GM04503 (cell line): ENCODE measurements at places on chromosomes 2 and 18.

DNA sequence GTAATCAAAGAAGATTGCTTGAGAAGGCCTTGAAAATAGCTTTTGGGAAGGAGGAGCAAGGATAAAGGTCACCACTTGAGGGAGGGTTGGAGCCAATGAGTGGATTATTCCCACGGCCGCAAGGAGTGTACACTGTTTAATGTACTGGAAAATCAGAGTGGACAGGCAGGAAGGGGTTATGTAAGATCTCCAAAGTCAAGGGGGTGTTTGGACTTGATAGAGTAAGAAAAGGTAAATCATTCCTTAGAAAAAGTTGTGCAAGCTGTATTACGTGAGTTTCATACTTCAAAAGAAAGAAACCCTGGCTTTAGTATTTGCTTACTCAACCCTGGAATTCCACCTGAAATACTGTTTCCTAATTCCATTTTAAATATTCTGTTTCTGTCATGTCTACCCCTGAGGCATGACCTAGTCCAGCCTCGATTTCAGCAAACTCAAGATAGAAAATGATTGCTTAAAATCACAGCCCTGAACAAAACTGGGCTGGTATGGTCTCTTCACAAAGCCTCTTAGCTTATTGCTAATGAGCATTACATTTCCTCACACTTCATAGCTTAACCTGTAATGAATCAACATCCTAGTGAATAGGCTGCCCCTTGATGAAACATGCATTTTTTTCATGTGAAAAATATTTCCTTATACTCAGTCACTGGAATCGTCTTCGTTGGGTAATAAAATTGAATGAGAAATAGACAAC is 1.1 kb downstream of the MREG start:
- DNase-seq, result no peak

DNA sequence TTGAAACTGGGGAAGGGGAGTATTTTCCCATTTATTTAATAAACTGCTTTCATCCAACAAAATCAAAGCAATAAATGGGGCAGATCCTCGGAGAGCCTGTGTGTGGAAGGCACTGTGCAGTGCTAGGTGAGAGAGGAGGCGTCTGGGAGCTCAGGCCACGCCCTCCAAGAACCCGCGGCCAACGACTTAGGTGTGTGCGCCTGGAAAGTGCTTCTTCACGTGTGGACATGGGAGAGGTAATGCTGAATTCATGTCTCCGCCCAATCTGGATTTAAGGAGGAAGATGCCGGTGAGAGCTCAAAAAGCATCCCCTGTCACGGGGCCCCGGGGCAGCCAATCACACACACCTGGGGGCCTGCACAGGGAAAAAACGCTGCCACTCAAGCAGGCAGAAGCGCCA is 77.4 kb downstream of the HDAC4 start:
- DNase-seq, result no peak

- no peak for DNase-seq
Measured at GRCh38 chr18:46261799-46262198, 157.6 kb downstream of the HAUS1 start.

DNA sequence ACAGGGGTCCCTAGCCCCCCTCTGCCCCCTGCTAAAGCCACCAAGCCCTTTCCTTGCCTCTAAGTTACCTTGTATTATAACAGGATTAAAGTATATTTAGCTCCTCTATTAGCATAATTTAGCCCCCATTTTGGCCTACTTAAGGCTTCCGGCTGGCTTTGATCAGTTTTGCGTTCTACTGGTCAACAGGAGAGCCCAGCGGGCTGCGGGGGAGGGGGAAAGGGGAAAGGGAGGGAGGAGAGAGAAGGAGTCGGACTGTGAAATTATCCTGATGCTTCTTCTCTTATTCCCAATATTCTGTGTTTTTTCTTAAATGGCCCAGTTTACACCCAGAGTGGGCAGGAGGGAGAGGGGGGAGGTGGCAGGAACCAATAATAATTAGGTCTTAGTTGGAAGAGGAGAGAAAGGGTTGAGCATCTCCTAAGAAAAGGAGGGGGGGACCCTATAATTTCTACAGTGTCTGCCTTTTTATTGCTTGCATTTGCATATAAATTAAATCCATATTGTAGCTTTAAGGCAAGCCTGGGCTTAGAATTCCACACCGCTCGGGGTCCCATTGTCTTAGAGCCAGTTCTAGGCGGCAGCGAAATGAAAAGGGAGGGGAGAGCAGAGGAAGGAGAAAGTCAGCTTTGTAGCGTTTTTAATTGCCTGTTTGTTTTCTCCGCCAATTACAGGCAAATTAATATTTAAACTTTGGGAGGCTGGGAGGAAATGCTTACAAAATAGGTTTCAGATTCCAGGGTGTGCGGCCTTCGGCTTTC is 39.6 kb downstream of the EN1 start:
- no peak for DNase-seq

DNA sequence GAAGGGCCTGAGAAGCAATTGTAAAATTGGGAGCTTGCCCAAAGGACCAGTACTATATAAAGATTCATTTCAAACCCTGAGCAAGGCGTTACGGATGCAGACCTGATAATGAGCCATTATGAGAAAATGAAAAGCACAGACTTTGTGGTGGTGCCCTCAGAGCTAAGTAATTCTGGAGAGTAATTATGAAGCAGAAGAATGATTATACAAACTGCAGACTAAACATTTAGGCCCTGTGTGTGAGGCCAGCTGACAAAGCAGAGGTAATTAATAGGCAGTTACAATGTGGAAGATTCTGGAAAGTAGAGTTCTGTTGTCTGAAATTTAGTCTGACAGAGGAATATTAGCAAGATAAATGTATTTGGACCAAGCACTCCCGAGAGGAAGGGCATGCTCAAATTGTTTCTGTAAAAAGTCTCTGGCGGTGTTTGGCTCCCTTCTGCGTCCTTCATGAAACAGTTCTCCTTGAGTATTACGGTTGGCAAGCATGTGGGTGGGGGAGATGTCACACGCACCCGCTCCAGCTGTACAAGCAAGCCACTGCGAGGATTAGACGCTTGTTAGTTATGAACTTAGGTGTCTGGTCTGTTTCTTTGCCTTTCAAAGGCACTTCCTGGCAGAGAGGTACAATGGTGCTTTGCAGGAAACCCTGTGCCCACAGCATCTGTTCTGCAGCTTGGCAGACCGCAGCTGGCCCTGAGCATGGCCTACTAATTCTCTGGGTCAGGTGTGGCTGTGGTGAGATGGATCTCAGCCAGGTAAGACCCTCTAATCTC is 45.5 kb downstream of the CDC42EP3 start:
- no peak for DNase-seq

GRCh38 chr2:129764376-129765325 is 214.8 kb upstream of the RAB6C start:
- no peak for DNase-seq

DNA sequence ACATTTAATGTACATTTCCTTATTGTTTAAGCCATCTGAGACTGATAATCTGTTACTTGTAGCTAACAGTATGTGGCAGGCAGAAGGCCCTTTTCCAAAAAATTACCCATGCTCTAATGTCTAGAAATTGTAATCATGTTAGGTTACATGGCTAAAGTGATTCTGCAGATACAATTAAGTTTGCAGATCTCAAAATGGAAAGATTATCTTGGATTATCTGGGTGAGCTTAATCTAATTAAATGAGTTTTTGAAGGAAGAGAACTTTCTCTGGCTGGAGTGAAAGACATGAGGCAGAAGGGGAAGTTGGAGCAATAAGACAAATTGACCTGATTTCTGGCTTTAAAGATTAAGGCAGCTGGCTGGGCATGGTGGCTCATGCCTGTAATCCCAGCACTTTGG is 76.3 kb downstream of the MBD2 start:
- DNase-seq, result no peak

- DNase-seq, result no peak
Measured at GRCh38 chr2:226477221-226478108, 322.2 kb downstream of the IRS1 start.

DNA sequence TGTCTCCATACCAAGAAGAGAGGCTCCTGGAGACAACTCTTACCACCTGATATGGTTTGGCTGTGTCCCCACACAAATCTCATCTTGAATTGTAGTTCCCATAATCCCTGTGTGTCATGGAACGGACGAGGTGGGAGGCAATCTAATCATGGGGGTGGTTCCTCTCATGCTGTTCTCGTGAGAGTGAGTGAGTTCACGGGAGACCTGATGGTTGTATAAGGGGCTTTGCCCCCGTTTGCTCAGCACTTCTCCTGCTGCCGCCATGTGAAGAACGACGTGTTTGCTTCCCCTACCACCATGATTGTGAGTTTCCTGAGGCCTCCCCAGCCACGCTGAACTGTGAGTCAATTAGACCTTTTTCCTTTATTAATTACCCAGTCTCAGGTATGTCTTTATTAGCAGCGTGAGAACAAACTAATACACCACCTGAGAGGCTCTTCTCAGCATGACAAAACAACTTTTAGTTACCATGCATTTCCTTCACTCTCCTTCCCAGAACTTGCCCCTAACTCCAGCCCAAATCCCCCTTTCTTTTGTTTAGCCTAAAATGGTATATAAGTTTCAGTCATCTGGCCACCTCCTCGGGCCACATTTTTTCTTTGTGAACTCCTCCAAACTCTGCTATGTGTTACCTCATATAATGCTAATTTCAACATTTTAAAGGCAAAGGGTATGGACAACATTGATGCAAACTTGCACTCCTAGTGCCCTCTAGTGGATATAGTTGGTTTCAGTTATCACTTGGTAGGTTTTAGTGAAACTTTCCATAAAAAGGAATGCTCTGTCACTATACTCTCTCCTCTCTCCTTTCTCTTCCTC is 58.6 kb upstream of the SLC25A52 start:
- peak; percentile 10 for DNase-seq

- peak; percentile 82 for DNase-seq
Measured at GRCh38 chr2:42917425-42917927, 125.1 kb upstream of the HAAO start.

GRCh38 chr18:849021-849420 is 37.0 kb upstream of the YES1 start:
- no peak for DNase-seq

DNA sequence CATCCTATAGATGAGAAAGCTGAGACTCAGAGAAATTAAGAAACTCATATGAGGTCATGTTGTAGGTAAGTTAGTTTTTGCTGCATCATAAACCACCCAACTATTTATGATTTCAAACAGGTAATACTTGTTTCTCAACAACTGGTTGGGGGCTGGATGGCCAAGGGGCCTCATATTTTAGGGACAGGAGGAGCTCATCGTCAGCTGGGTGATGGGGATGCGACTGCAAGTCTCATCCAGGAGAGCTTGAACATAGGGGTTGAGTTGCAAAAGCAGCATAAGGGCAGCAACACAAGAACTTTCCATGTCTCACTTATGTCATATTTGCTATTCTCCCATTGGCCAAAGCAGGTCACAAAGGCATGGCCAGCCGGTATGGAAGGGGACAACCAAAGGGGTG is 3.6 kb upstream of the RNU2-63P start:
- no peak for DNase-seq

GRCh38 chr2:6352906-6353515 is 512.7 kb downstream of the CMPK2 start:
- DNase-seq, result no peak

DNA sequence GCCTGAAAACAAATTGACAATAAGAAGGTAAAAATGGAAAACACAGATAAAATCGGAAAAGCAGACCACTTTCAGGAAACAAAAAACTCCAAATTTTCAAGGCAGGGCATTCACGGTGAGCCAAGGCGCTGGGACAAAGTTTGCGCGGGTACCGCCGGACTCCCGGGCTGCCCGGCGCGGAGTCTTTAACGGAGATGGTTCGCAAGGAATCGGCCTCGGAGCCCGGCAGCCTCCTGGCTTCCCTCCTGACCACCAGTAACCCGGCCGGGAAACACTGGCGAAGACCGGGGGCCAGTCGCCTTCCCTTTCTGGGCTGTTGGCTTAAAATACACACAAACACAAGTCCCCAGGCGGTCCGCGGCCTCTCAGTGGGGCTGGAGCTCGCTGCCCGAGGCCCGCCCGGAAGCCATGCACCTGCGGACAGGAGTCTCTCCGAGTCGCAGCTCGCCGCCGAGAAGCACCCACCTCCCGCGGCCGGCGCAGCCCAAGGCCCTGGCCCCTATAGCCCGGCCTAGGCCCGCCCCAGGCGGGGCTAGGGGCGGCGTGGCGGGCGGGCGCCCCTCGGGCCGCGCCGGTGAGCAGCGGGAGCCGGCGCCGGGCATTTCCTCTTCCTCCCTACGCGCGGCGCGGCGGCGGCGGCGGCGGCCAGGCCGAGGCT is 622 bp upstream of the KCMF1 start:
- DNase-seq, result no peak

- DNase-seq, result no peak
Measured at GRCh38 chr2:138960191-138960590, 180.0 kb upstream of the NXPH2 start.

- DNase-seq, result no peak
Measured at GRCh38 chr2:241190291-241190981, 2.0 kb downstream of the ANO7 start.

DNA sequence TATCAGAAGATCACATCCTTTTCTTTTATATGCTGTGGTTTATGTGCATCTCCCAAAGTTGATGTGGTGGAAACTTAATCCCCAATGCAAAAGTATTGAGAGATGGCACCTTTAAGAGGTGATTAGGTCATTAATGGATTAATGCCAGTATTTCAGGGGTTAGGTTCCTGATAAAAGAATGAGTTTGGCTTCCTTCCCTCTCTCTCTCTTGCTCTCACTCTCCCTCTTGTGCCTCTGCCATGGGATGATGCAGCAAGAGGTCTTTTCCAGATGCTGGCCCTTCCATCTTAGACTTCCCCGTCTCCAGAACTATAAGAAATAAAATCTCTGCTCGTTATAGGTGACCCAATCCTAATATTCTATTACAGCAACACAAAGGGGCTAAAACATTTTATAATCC is 85.0 kb downstream of the TTC27 start:
- no peak for DNase-seq

- no peak for DNase-seq
Measured at GRCh38 chr2:100939445-100939844, 62.6 kb upstream of the RPL31 start.

GRCh38 chr2:240501531-240501991 is 56.2 kb downstream of the ANKMY1 start:
- no peak for DNase-seq

DNA sequence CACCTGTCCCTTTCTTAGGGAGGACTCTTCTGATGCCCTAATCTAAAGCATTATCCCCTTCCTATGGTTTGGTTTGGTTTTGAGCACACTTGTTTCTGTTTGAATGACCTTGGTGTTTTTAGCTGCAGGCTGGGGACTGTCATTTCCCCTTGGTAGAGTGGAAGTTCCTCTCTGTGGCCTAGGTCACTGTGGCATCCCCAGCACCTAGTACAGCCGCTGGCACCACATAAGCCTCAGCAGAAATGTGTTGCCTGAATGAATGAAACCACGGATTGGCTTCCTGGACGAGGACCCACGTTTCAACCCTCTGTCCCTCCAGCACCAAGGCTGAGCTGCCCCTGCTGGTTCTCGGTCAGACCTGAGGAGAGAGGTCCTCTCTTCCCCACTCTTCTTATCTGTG is 159.9 kb downstream of the CTIF start:
- DNase-seq, result no peak

DNA sequence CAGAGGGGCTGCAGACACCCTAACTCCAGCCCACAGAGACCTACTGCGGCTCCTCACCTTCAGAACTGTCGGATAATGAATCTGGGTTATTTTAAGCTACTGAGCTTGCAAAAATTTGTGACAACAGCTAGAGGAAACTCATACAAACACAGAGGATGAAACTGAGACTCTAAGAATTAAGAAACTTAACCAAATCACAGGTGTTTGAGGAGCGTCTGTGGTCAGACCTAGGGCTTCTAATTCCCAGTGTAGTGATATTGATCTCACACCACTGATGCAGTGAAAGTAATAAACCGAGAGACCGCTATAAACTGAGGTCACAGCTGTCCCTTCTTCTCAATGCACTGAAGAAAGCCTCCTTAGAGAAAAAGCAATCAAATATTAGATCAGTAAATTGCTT is 110.1 kb downstream of the RGPD3 start:
- no peak for DNase-seq
